Activated naive CD4-positive, alpha-beta T cell treated with anti-CD3 and anti-CD28 coated beads, Interleukin-2, amount 10 ng/mL, durations not matched to agents 5 hours and 36 hours (primary cell): ENCODE measurements at places on chromosomes 2 and 18. TPM values are rescaled to one million over a fixed set of nuclear protein-coding genes. Genes with fewer than 3 reads are reported as not detected.

The AAMP gene
- 45.8 TPM for total RNA-seq

The KIAA2012 gene
- not detected for total RNA-seq

The OTOF gene
- 0.67 TPM for total RNA-seq

The RESP18 gene
- total RNA-seq, result not detected

The PIEZO2 gene
- total RNA-seq, result not detected

The POMC gene
- 2.8 TPM for total RNA-seq

The MGAT5 gene
- total RNA-seq, result 46.6 TPM

The IL1RL1 gene
- 0.15 TPM for total RNA-seq

The MAB21L4 gene
- total RNA-seq, result not detected

The TTC27 gene
- 15.8 TPM for total RNA-seq

The B3GNT7 gene
- total RNA-seq, result not detected

The ERICH2 gene
- not detected for total RNA-seq

The CD8A gene
- 6.5 TPM for total RNA-seq

The KCNG2 gene
- not detected for total RNA-seq

The MOGAT1 gene
- total RNA-seq, result not detected

The TLX2 gene
- total RNA-seq, result 0.63 TPM

The AOX1 gene
- total RNA-seq, result 0.10 TPM

The ADGRF3 gene
- total RNA-seq, result 5.9 TPM

The RNU2-63P gene
- total RNA-seq, result 13.6 TPM

The CHST9 gene
- not detected for total RNA-seq

The CCDC85A gene
- total RNA-seq, result not detected

The ACTR2 gene
- total RNA-seq, result 446 TPM

The FAM237A gene
- total RNA-seq, result not detected

The NOL4 gene
- not detected for total RNA-seq

The CCDC102B gene
- 2.3 TPM for total RNA-seq

The ZBTB7C gene
- total RNA-seq, result 0.53 TPM
